ENCODE measurements at places on chromosomes 12 and 14.

GRCh38 chr12:124852329-124852831 is 11.3 kb downstream of the SCARB1 start:
- no peak for DNase-seq

DNA sequence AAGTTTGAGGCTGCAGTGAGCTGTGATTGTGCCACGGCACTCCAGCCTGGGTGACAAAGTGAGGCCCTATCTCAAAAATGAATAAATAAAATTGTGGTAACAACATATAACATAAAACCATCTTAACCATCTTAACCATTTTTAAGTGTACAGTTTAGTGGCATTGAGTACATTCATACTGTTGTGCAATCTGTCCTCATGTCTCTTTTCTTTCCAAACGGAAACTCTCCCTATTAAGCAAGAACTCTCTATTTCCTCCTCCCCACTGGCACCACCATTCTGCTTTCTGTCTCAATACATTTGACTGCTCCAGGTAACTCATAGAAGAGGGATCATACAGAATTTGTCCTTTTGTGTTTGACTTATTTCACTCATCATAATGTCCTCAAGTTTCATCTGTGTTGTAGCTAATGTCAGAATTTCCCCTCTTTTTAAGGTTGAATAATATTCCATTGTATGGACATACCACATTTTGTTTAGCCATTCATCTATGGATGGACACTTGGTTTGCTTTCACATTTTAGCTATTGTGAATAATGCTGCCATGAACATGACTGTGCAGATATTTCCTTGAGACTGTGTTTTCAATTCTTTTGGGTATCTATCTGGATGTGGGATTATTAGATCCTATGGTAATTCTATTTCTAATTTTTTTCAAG is 4.4 kb upstream of the MARK3 start:
- no peak for DNase-seq

DNA sequence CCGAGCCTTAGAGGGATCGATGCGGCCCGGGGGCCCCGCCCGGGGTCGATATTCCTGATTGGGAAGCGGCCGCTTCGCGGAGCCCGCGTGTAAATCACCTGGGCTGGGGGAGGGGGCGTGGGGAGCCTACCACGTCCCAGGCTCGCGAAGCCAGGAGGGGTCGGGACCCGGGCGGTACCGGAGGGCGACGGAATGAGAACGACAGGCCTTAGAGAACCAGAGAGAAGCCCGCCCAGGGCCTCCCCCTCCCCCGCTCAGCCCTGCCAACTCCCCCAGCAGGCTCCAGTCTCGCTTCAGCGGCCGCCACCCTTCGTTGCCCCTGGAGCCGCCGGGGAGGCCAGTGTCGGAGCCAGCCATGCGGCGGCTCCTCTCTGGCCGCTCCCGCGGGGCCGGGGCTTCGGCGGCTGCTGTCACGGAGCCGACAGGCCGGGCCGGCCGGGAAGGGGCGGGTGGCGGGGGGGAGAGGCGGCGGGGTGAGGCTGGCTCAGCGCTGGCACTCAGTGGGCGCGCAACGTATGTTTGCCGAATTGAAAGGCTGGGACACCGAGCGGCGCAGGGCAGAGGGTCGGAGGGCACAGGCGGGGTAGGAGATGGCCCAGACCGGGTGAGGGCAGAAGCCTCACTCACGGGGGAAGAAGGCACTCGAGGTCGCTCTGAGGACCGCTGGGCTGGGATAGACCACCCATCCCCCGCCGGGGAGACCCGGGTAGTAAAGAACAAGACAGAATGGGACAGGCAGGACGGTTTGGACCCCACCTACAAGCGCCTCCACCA is 1.4 kb upstream of the DNAJC22 start:
- DNase-seq: no peak

GRCh38 chr12:98754095-98754494 is 109.0 kb downstream of the APAF1 start:
- DNase-seq: no peak

- DNase-seq: peak; percentile 52
These were observed 576 bp downstream of the ERP29 start for GRCh38 chr12:112013601-112014402.

DNA sequence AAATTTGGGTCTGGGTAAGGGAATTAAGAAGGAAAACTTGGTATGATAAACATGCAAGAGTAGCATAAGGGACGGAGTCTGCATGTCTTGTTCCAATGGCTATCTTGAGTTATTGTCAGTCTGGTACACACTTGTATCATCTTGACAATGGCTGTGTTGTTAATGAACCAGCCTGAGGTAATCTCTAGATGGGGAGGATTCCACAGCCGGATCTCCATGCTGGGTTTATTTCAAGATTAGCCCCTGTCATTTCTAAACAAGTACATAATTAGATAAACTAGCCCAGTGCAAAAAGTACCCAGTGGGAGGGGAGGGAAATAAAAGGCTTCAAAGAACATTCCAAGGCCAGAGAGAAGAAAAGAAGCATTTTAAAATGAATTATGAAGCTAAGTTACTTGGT is 16.5 kb upstream of the CMAS start:
- DNase-seq: no peak

- no peak for DNase-seq
These were observed 4.2 kb downstream of the TAMALIN start for GRCh38 chr12:52010692-52011601.

- DNase-seq: no peak
These were observed 34.9 kb downstream of the PPHLN1 start for GRCh38 chr12:42360747-42361403.

- DNase-seq: peak; percentile 17
These were observed 95.3 kb downstream of the CATSPERB start for GRCh38 chr14:91636604-91637003.

DNA sequence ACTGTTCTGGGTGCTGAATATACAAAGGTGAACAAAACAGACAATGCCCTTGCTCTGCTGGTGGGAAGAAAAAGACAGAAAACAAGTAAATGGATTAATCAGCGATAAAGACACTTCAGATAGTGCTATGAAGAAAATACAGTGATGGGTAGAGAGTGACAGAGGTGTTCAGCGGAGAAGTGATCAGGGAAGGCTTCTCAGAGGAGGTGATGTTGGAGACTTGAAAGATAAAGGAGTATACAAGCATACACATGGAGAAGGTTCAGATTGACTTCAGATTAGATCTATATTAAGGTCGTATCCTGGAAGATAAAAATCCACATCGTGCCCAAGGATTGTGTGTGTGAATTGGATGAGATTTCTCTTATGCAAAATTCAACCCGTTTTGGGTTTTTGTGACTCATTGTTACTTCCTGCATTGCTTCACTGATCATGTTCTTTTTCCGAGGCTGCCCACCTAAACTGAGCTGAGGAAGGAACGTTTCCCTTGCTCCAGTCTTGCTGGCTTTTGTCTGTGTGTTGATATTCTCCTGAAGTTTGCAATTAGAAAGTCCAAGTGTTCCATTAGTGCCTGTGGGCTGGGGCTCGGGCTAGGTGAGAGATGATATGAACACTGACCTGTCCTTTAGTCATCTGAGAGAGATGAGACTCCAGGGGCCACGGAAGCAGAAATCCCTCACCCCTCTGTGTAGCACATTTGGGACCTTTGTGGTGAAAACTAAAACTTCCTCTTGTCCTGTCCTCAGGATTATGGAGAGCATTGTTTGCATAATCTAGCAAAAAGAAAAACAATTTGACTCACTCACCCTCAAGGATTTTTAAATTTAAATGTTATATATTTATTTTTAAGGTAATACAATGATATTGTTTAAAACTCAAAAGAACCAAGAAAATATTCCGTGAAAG is 27.6 kb downstream of the PLXNC1 start:
- DNase-seq: no peak

GRCh38 chr12:106204312-106204711 is 43.5 kb downstream of the CKAP4 start:
- DNase-seq: no peak

DNA sequence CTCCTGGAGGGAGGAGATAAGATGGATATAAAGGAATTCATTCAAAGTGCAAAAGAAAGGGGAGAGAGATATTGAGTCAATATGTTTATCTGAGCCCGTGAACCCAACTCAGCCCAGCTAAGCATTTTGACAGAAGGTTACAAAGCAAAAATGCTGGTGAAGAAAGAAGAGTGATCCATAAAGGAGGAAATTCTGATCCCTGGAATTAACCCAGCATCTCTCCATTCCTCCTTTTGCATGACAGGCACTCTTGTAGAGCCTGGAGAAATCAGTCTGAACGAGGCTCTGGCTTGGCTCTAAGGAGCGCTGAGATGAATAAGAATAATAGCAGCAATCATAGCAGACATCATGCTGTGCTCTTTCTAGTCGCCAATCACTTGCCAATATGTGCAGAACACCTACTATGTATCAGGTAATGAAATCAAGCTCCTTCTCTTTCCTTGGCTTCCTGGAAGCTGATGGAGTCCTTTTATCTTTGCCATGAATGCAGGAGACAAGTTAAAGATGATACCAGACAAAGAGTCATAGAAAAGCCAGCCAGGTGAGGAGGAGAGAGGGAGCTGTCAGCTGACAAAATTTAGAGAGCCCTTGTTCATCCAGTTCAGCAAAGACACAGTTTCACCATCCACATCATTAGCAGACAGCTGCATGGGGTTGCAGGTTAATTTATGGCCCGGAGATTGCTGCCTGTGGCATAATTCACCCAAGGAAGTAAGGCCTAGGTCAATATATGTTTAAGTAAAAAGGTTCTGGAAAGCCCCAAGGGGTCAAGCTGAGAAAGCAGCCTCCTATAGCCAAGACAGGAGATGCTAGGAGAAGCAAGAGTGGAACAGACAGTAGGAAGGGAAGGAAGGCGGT is 476.5 kb upstream of the TBX3 start:
- DNase-seq: no peak

GRCh38 chr14:92556863-92557543 is 43.4 kb downstream of the RIN3 start:
- DNase-seq: no peak

- no peak for DNase-seq
These were observed 11.2 kb upstream of the SERPINA10 start for GRCh38 chr14:94304243-94304642.

DNA sequence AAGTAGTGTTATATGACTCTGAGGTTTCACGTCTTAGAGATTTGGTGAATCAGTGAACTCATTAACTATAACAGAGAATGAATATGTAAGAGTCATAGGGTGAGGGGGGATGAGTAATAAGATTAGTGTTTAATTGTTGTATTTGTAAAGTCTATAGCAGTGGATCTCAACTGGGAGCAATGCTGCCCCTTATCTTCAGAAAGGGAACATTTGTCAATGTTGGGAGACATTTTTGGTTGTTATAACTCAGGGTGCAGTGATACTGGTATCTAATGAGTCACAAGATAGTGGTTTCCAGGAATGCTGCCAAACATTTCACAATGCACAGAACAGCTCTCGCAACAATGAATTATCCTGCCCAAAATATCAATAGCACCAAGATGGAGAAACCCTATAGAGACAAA is 1193.7 kb downstream of the GALC start:
- DNase-seq: peak; percentile 84

GRCh38 chr14:99564256-99564925 is 39.6 kb downstream of the CCDC85C start:
- DNase-seq: peak; percentile 38

- no peak for DNase-seq
These were observed 29.5 kb upstream of the CLMN start for GRCh38 chr14:95349241-95349640.

- no peak for DNase-seq
These were observed at the start of gene EFS for GRCh38 chr14:23365036-23365731. TSS of gene EFS (minus strand) at chr14:23365172. CDS start at chr14:23365025, 147 bp downstream.

DNA sequence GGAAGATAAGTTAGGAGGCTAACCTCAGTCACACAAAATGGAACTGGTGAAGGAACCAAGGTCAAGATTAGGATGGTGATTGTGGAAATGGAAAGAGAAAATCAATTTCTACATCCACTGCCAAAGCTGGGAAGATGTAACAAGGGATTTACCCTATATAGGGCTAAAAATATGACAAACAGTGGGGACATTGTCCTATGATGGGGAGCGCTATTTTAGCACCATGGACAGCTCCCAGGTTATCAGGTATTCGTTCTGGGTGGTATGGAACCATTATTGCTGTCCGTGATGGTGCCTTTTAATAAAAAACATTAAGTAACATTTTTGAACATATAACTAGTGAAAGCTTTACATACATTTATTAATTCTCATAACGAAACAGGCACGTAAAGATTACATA is 124.0 kb downstream of the NDUFA12 start:
- DNase-seq: no peak

DNA sequence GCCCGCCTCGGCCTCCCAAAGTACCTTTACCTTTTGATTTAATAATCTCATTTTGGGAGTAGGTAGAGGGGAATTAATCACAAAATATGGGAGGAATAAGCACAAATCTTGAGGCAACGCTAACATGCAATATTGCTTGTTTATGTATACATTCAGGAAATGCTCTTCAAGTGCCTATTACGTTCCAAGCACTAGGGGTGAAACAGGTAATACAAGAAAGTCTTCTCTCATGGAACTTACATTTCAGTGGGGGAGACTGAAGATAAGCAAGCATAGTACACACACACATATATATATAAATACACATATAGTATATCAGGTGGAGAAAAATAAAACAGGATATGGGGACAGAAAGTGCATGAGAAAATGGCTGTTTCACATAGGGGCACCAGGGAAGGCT is 19.0 kb upstream of the ERC1 start:
- no peak for DNase-seq

DNA sequence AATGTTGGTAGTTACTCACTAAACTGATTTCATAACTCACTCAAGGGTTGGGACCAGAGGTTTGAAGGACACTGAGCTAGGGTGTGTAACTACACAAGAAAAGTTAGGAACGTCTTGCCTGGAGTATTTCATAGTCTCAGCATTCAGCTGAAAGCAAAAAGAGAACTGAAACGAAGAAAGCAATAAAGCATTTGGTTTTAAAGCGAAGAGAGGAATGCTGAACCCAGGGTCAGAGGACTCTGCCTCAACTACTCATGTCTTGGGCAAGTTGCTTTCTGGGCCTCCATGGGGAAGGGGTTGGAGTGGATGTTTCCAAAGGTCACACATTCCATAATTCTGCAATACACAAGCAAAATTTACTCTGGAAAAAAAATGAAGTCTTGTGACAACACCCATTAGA is 1.4 kb downstream of the GNS start:
- no peak for DNase-seq

DNA sequence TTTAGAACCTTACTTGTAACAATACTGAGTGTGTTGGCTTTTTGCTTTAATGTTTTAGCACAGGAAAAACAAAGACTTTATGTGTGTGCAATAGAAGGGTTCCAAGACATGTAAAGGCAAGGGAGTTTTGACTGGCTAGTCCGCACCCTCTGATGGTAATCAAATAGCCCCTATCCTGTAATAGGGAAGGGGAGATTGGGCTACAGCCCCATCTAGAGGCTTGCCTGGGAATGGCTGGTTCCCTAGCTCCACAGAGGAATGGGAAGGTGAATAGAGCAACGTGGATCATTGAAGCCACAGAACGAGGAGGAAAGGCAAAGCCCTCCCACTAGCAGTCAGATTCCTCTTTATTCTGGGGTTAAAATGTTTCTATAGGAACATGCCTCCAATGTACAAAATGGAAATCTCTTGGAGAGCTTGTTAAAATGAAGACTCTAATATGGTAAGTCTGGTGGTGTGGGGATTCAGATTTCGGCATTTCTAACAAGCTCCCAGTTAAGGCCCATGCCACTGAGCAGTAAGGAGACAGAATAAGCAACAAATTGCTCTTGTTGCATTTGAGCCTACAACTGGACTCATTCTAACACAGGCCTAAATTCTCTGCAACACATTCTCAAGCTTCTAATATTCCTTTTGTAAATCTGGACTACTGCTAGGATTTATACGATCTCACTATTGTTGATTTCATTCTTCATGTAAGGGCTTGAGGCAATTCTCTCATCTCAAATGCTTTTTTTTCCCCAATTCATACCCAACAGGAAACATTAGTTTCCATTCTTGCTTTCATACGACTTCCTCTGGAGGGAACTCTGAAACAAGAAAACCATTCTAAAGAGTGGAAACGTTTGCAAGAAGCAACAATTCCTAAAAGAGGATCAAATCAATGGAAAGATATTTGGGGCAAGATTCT is 57.1 kb downstream of the NIN start:
- DNase-seq: no peak

Measured in stromal cell of bone marrow (primary cell).